ENCODE measurements at places on chromosomes 3 and 15.

GRCh38 chr3:78434801-78435200, 1333.0 kb downstream of the ROBO1 start:
- DNase-seq = no peak

- no peak for DNase-seq
Observed at GRCh38 chr15:98907927-98908471, 99.6 kb downstream of the PGPEP1L start.

- DNase-seq = no peak
Observed at GRCh38 chr3:10012106-10012505, 14.1 kb upstream of the FANCD2 start.

GRCh38 chr3:138038725-138039462, 28.9 kb downstream of the CLDN18 start:
- DNase-seq = no peak

All from D721Med (cell line).